Activated CD4-positive, alpha-beta T cell treated with anti-CD3 and anti-CD28 coated beads for 4 hours (primary cell): ENCODE measurements at places on chromosomes 16 and 17.

- no peak for DNase-seq
Measured at GRCh38 chr16:4231367-4231766, 10.5 kb downstream of the SRL start.

- no peak for DNase-seq
Measured at GRCh38 chr17:12478311-12478710, 187.4 kb upstream of the MYOCD start.

DNA sequence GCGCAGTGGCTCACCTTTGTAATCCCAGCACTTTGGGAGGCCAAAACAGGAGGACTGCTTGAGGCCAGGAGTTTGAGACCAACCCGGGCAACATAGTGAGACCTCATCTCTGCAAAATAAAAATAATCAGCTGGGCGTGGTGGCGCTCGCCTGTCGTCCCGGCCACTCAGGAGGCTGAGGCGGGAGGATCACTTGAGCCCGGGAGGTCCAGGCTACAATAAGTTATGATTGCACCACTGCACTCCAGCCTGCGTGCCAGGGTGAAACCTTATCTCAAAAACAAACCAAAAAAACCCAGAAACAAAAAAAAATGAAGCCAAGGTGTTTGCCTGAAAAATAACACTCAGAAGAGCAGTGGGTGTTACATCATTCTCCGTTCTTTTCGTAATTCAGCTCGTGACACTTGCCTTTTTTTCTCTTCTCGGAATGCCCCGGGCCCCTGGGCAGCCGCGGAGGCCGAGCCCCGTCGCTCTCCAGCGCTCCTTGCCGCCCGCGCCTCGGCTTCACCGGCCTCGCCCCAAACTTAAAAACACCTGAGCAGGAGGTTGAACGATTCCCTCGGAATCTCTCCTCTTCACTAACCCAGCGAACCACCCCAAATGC is 17.0 kb downstream of the PRCD start:
- no peak for DNase-seq

GRCh38 chr17:46195217-46195855 is 2.1 kb upstream of the KANSL1 start:
- DNase-seq, result no peak

DNA sequence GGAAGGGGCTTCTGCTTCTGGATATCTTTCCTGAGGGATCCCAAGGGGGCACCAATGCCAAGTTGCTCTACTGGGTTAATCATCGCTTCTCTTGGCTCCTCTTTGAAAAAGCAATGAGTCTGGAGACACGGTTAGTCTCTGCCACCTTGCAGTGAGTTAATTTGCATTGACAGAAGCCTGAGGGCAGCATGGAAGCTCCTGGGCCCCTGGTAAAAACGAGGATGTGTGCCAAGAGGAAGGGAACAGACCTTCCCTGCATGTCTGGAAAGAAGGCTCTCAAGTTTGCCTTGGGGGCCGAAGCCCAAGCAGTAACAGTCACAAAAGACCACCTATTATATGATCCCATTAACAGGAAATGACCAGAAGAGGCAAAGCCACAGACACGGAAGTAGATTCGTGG is 86.7 kb downstream of the IRX5 start:
- DNase-seq, result no peak

DNA sequence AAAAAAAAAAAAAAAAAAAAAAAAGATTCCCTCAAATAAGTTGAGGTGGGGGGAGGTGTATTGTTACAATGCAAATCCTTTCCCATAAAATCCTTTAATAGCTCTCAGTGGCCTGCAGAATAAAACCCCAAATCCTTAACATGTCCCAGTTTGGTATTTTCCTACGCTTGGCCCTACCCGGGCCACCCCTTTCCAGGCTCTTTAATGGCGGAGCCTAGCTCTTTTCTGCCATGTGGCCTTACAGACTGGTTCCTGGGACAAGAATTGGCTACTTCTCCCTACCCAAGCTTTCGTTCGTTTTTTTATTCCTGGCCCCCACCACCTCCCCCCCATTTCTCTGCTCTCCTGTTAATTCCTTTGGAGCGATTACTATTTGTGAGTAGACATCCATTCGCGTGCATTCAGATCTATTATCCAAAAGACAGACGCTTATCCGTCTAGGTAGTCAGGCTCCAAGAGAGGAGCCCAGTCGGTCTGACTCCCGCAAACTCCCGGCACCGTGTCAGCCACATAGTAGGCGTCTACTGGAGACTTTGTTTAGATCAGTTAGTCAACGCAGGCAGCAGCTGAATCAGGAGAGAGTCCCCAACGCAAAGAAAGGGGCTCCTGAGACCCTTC is 813 bp upstream of the THAP11 start:
- no peak for DNase-seq

DNA sequence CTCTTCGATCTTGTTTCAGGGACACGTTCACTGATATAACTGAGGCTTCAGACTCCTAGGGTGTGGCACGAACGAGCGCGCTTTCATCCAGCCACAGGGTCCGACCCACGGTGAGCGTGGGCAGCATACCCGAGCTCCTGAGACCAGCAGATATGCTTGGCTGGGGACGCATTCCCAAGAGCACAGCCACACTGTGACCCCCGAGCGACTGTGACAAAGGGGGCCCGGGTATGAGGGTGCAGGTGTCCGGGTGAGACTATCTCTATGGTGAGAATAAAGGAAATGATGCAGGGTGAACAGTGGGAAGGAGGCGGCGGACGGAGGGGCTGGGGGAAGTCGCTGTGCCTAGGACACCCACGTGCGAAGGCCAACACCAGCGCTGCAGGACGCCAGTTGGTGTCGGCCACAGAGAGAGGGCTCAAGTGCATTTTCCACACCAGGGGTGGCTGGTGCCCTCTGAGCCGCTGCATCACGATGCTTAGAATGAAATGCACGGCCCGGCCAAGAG is 17.6 kb downstream of the RPH3AL start:
- DNase-seq, result no peak

GRCh38 chr17:49483599-49484509 is 11.2 kb upstream of the NGFR start:
- no peak for DNase-seq

GRCh38 chr16:88770461-88771293 is 14.3 kb downstream of the PIEZO1 start:
- DNase-seq, result no peak

GRCh38 chr17:2965621-2966595 is 97.5 kb downstream of the OR1D5 start:
- DNase-seq, result no peak

DNA sequence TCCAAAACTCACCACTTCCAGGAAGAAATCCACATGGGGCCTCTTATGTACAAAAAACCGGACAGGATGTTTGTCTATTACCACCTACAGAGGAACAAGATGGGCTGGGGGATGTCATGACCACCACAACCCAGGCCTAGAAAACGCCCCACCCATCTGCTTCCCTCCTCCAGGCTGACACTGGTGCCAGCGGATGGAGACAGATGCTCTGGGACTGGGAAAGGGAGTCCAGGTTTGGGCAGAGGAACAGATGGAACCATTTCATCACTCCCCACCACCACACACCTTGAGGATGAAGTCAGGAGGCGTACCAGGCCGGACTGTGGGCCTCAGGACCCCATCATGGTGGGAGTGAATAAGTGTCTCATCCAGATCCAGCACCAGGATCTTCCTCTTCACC is 4.5 kb upstream of the GABARAP start:
- DNase-seq, result no peak

DNA sequence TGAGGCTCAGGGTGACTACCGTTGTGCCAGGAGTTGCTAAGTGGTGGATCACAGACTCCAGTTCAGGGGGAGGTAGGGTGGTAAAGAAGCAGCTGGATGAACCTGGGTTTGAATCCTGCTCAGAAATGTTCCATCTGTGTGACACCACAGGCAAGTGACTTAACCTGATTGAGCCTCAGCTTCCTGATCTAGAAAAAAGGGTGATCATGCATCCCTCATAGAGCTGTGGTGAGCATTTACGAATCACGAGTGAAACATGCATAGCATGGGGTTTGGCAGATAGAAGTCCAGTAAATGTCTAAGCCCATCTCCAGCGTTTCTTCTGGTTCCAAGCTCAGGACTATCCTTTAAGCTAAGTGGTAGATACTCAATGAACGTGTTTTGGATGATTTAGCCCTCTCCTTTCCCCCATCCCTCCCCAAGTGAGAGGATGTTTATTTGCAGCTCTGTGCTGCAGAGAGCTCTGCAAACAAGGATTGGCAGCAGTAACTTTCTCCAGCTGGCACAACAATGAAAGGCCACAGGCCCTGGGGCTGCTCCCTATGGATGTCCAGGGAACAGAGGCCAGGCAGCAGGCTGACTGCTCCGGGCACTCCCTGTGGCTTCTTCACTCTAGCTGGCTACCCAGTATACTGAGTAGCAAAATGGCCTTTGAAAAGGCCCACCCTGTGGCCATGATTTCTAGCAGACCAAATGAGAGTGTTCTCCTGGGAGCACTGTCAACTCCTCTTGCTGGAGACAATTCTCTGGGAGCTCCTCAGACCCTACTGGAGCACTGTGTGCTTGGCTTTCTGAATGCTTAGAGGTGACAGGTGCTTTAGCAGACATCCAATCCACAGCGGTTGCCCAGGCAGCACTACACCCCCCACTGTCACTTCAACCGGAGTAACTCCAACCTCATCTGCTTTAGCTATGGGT is 21.3 kb downstream of the CA4 start:
- DNase-seq, result no peak

- DNase-seq, result no peak
Measured at GRCh38 chr16:89364606-89365005, 125.8 kb downstream of the ANKRD11 start.

GRCh38 chr16:25546791-25547190 is 145.0 kb upstream of the HS3ST4 start:
- DNase-seq, result no peak

DNA sequence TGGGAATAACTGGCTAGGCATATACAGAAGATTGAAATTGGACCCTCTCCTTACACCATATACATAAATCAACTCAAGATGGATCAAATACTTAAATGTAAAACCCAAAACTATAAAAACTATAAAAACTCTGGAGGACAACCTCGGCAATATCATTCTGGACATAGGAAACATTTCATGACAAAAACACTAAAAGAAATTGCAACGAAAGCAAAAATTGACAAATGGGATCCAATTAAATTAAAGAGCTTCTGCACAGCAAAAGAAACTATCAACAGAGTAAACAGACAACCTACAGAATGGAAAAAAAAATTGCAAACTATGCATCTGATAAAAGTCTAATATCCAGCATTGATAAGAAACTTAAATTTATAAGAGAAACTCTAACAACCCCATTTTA is 503.7 kb upstream of the C16orf82 start:
- no peak for DNase-seq

- no peak for DNase-seq
Measured at GRCh38 chr16:57647136-57647875, 18.9 kb downstream of the ADGRG1 start.

GRCh38 chr16:62564291-62564690 is 528.1 kb upstream of the CDH8 start:
- DNase-seq, result no peak

GRCh38 chr17:39027455-39028035 is 60.3 kb upstream of the FBXO47 start:
- no peak for DNase-seq

- DNase-seq, result no peak
Measured at GRCh38 chr17:41015454-41015853, 6.5 kb upstream of the KRTAP3-1 start.

- no peak for DNase-seq
Measured at GRCh38 chr16:84881702-84882521, 62.1 kb downstream of the CRISPLD2 start.

DNA sequence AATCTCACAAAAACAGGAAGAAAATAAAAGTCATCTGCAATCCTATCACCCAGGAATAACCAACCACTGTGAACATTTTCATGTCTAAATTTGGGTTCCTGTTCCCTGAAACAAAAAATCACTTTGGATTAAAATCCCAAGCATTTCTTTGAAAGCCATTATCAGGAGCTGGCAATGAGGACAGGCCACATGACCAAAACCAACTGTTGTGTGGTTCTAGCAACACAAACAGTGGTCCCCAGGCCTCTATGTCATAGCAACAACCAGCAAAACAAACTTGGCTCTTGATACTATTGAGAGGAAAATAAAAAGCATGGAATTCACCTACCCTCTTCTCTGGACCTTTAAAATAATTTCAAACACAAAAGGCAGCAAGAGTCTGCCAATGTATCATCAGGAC is 252.5 kb downstream of the SLC39A11 start:
- DNase-seq, result no peak

DNA sequence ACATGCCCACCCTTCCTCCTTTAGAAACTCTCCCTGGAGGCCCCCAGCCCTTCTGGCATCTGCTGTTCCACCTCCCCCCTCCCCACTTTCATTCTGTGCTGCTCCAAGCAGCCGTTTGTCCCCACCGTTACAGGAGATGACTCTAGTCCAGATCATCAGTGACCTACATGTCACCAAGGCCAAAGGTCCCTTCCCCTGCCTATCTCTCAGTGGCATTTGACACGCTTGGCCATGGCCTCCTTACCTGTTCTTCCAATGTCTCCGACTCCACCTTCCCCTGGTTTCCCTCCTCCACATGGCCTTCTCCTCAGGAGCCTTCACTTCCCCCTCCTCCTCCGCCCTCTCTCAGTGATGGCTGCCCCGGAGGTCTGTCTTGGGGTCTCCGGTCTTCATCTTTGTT is 9.4 kb downstream of the TMEM92 start:
- DNase-seq, result no peak

GRCh38 chr16:75965504-75966374 is 239.4 kb upstream of the CPHXL start:
- no peak for DNase-seq

GRCh38 chr16:65728652-65729051 is 606.8 kb upstream of the CDH11 start:
- DNase-seq, result no peak

DNA sequence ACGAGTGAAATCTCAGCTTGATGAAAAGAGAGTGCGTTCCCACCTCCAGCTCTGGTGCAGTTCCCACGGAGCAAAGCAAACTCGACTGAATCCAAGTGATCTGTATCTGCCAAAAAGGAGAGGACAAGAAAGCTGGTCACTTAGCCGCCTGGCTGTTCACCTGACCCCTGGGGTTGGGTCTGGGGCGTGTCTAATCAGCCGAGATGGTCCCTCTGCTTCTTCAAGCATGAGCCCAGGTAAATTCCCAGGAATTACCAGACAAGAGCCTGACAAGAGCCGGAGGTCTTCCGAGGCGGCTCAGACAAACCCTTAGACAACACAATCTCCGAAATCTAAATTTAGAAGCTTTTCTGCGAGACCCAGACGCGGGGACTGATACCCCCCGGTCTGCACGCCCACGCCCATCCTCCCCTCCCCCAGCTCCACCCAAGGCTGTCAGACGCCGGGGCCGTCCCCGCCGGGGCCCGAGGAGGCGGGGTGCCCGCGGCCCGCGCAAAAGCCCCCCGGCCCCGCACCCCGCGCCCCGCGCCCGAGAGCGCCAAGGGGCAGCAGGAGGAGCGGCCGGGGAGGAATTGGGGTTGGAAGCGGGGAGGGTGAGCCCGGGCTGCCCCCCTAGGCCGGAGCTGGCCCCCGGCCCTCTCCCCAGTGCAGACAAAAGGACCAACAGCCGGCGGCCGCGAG is 674 bp downstream of the ZNF821 start:
- peak; percentile 66 for DNase-seq

GRCh38 chr16:30551781-30552180 is 6.4 kb downstream of the ZNF764 start:
- DNase-seq, result peak; percentile 58

DNA sequence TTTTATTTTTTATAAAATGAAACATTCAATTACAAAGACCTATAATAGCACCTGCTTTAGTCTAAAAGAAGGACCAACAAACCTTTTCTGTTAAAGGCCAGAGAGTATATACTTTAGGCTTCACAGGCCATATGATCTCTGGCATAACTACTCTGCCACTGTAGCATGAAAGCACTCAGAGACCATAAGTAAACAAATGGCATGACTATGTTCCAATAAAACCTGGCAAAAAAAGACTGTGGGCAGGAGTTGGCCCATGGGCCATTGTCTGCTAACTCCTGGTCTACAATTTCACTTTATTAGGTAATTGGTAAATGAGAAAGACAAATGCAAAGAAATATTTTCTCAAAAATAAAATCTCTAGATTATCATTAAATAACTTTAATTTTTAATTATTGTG is 14.9 kb downstream of the CEP112 start:
- no peak for DNase-seq
